ENCODE measurements at places on chromosomes 6 and 20.
A peak's percentile ranks its signal among the peaks of the same experiment; 100 is the strongest.

DNA sequence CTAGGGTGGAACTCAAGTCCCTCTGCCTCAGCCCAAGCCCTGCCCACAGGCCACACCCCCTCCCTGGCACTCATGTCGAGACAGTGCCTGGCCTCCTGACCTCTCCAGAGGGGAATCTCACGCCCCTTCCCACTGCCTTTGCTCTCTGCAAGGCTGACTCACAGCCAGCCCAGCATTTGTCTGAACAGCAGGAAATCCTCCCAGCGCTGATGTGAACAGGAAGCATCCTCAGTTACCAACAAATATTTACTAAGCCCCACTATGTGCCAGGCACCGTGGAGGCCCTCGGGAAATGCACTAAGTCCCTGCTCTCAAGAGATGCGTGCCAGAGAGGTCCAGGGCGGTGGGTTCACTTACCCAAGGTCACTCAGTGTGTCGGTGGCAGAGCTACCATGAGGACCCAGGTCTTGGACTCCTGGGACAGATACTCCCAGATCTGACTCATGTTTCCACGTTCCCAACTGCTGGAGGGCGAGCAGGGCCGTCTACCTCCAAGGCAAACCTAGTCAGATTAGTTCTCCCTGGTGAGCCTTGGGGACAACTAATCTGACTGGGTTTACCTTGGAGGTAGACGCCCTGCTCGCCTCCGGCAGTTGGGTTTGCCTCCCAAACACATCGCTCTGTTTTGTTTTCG is 7.8 kb downstream of the ADA start:
- peak; percentile 62 for DNase-seq

DNA sequence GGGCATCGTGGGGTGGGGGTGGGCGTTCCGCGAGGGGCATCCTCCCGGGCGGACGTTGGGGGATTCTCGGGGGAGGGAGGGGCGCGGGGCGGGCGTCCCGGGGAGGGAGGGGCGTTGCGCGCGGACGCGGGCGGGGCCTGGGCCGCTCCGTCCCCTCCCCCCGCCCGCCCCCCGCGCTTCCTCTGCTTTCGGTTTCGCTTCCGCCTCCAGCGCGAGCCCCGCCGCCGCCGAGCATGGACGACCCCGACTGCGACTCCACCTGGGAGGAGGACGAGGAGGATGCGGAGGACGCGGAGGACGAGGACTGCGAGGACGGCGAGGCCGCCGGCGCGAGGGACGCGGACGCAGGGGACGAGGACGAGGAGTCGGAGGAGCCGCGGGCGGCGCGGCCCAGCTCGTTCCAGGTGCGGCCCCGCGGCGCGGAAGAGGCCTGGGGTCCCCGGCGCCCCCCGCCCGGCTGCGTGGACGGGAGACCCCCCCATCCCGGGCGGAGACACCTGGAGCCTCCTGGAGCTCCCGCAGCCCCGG is at the start of gene OGFR:
TSS of gene OGFR (plus strand) at position 209 of the 528 bp plus-strand sequence. CDS start at position 234, 25 bp downstream.
- DNase-seq: peak; percentile 45

- DNase-seq: no peak
These were observed 310.2 kb downstream of the TSHZ2 start for GRCh38 chr20:53282217-53282955.

- no peak for DNase-seq
These were observed 40.0 kb downstream of the SNHG17 start for GRCh38 chr20:38395165-38395564.

DNA sequence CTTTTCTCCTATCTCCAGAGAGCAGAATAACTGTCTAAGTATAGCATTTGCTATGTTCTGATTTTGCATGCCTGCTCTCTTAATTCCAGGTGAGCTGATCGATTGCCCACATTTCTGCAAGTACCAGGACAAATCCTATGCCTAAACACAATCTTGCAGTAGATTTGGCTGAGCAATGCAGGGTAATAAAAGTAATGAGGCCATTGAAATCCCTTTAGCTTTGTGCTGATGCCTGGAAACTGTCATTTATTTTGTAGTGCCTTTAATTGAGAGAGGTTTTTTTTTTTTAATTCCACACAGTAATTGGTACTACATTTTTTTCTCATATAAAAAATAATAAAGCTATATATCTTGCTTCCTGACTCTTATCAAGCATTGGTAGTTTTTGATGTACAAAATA is 252.3 kb downstream of the NKAIN2 start:
- no peak for DNase-seq

DNA sequence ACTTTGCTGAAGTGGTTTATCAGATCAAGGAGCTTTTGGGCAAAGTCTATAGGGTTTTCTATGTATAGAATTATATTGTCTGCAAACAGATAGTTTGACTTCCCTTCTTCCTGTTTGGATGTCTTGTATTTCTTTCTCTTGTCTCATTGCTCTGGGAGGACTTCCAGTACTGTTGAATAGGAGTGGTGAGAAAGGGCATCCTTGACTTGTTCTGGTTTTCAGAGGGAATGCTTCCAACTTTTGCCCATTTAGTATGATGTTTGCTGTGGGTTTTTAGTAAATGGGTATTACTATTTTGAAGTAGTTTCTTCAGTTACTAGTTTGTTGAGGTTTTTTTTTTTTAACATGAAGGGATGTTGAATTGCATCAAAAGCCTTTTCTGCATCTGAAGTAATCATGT is 36.1 kb downstream of the KCNS1 start:
- DNase-seq: no peak

DNA sequence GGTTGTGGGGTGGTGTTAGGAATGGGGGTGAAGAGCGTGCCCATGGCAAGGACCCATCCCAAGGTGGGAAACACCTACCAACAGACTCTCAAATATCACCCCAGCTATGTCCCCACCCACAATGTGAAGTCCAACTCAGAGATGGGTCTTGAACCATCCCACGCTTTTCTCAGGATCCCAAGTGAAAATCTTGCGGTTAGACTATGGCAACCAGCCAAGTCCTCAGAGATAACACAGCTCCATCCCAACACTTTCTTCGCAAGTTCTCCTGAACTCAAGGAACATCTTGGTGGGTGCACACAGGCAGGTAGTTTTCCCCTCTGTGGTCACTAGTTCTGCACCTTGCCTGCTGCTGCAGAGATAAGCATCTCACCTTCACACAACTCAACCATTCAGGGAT is 116.0 kb downstream of the CDC5L start:
- no peak for DNase-seq

GRCh38 chr6:117206944-117207687 is 58.2 kb upstream of the VGLL2 start:
- DNase-seq: peak; percentile 26

GRCh38 chr6:125913864-125914351 is 42.7 kb upstream of the HINT3 start:
- DNase-seq: no peak

DNA sequence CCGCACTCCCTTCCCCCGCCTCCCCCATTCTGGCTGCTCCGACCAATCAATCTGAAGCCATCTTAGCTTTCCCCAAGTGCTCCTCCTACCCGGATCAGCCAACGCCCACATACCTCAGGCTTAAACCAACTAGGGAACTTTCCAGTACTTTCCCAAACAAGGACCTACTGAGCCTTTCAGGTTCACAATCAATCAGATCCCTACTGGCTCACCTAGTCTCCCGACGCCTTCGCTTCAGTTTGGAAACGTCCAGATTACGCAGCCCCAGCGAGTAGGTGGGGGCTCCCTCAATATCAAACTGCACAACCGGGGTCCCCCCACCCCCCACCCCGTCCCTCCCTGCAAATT is 432 bp downstream of the HSPA1L start:
- DNase-seq: peak; percentile 91

DNA sequence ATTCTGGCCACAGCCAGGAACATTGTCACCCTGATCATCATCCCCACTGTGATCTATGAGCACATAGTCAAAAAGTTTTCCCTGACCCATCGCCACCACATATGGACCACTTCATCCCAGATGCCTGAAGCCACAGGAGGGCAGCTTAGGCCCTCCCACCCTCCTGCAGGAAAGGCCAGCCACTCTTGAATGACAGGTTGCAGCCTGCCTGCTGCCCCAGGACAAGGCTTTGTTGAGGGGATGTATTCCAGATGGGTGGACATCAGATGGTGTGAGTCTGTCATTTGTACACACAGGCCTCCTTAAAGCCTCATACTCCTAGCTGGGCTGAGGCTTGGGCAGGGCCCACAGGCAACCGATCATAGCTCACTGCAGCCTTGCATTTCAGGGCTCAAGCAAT is 30.8 kb downstream of the DPPA5 start:
- DNase-seq: no peak

DNA sequence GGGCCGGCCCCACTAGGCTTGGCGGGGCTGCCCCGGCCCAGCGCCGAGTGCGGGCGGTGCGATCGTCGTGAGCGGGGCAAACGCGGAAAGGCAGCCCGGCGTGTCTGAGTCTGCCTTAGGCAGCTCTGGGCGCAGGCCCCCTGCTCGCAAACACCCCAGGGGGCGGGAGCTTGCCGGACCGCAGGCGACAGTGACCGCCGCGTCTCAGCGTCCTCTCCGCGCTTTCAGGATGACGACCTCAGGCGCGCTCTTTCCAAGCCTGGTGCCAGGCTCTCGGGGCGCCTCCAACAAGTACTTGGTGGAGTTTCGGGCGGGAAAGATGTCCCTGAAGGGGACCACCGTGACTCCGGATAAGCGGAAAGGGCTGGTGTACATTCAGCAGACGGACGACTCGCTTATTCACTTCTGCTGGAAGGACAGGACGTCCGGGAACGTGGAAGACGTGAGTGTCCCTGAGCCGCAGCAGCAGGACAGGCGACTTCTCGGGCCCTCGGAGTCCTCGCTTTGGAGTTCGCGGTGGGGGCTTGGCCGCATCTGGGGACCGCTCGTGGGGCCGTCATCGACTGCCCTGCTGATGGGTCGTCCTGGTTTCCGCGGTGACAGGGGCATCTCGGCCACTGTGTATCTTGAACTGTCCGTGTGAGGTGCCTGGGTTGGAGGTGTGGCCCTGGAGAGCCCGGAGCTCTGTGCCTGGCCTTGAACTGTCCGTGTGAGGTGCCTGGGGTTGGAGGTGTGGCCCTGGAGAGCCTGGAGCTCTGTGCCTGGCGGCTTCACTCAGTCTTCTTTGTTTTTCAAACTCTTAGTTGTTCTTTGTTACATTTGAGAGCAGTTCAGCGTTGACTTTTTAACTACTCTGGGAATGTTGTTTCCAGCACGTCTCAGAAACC is 786 bp downstream of the ADRM1 start:
- no peak for DNase-seq

DNA sequence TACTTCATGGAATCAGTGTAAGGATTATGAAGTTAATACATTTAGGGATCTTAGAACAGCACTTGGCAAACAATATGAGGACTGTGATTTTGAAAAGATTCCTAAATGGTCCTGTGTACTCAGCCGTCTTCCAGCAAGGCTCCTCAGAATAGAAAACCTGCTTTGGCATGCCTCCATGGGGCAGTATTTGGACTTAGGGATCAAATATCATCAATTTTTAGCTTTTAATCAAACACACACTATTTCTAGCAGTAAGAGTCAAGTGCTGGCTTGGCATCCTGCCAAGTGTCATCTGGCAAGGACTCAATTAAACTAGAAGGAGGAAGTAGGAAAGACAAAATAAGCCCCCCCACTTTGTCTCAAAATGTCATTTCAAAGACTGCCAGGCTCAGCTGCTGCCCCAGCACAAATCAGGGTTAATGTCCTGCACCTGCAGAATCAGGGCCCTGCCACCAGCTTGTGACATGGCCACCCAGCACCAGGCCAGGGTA is 40.8 kb downstream of the IYD start:
- no peak for DNase-seq

- no peak for DNase-seq
These were observed 1.3 kb upstream of the GTSF1L start for GRCh38 chr20:43727980-43728590.

DNA sequence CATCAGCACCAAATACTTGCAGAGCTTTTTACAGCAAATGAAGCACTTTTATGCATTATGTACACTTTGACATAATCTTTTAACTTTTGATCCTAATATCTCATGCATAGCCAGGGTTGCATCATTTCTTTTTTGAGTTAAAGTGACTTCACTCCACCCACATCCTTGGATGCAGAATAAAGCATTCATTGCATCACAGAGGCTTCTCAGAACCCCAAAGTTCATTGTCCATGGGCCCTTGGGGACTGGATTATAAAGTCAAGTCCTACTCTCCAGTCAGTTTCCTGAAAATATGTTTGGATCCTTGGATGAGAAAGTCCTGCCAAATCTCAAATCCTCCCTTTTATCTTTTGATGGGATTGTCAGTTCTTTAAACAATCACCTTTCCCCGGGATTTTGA is 10.6 kb upstream of the EFHC1 start:
- DNase-seq: no peak

- DNase-seq: no peak
These were observed 134.0 kb upstream of the DTNBP1 start for GRCh38 chr6:15796844-15797243.

- peak; percentile 93 for DNase-seq
These were observed 37.3 kb upstream of the BTN3A2 start for GRCh38 chr6:26327450-26328264.

- DNase-seq: no peak
These were observed 74.4 kb downstream of the NFATC2 start for GRCh38 chr20:51467956-51468626.

DNA sequence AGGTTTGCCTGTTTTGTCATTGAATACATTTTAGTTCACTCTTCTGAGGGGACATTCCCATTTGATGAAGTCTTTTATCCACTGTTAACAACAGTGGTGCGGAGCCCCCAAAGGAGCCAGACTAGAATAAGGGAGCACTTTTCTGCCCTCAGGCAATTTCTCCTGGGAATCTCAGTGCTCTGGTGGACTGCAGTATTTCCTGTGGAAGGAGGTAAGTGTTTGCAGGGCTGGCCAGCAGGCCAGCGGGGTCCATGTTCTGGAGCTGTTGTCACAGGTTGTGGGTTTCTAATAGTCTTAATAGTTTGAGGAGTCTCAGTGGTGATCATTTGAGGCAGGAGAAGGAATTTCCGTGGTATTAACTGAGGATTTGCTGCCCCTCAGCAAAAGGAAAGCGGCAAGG is 83.5 kb downstream of the ASXL1 start:
- DNase-seq: no peak

DNA sequence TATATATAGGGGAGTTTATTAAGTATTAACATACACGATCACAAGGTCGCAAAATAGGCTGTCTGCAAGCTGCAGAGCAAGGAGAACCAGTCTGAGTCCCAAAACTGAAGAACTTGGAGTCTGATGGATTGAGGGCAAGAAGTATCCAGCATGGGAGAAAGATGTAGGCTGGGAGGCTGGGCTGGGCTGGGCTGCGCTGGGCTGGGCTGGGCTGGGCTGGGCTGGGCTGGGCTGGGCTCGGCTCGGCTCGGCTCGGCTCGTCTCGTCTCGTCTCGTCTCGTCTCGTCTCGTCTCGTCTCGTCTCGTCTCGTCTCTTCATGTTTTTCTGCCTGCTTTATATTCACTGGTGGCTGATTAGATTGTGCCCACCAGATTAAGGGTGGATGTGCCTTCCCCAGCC is 238.6 kb downstream of the GRM1 start:
- DNase-seq: no peak

GRCh38 chr6:140977403-140977802 is 1155.3 kb upstream of the GJE1 start:
- DNase-seq: no peak

- no peak for DNase-seq
These were observed 362.3 kb downstream of the RIMS1 start for GRCh38 chr6:72248621-72249020.
